ENCODE measurements at places on chromosomes 1 and 21.

DNA sequence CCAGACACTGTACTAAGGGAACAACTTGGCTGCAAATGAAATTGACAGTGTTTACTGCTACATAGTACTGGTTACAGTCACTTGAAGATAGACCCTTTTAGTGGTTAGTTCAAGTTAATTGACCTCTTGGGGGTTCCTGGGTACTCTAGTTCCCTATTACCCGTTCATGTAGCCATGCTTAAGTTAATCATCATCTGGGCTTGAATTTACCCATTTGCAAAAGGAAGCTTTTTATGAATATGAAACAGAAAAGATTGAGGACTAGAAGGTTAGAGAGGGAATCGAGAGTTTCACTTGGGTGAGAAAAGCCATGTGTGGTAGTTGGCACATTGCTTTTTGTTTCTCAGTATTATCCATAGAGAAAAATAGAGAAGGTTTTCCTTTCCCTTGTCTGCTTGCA, 2.7 kb downstream of the MIA3 start:
- DNase-seq: no peak

DNA sequence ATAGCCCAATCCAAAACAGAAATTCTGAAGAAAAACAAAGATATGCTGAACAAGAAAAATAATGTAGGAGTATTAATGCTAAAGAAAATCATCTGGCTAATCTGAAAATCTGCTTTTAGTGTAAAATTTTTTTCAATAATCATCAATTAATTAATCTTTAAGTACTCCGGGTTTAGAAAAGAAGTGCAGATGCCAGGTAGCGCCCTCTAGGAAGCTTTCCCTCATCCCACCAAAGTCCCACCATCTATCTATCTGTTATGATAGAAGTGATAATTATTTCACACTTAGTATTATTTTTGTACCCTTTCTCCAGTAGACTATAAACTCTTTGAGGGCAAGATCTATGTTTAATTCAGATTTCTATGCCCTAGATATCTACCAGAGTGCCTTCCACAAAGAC, 240.3 kb downstream of the AKT3 start:
- DNase-seq: no peak

- DNase-seq: no peak
Measured at GRCh38 chr1:43134068-43134467, 38.0 kb downstream of the EBNA1BP2 start.

- DNase-seq: no peak
Measured at GRCh38 chr1:223513309-223513708, 120.1 kb downstream of the CCDC185 start.
